ENCODE measurements at places on chromosomes 7 and 10.

DNA sequence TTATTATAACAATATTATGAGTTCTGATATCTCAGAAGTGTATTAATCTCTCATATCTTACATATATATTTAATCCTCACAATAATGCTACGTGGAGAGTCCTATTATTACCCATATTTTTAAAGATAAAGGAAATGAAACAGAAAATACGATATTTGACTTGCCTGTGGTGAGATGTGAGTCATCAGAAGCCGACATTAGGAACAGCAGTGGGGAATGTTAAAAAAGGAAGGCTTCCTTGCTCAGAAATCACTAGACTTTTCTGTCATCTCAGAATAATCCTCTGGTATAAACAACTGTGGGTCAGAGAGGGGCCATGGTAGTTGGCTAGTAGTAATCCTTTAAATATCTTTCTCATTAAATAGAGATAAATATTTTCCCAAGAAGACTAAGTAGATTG lies 402.3 kb upstream of the PCDH15 start:
- DNase-seq, result no peak

DNA sequence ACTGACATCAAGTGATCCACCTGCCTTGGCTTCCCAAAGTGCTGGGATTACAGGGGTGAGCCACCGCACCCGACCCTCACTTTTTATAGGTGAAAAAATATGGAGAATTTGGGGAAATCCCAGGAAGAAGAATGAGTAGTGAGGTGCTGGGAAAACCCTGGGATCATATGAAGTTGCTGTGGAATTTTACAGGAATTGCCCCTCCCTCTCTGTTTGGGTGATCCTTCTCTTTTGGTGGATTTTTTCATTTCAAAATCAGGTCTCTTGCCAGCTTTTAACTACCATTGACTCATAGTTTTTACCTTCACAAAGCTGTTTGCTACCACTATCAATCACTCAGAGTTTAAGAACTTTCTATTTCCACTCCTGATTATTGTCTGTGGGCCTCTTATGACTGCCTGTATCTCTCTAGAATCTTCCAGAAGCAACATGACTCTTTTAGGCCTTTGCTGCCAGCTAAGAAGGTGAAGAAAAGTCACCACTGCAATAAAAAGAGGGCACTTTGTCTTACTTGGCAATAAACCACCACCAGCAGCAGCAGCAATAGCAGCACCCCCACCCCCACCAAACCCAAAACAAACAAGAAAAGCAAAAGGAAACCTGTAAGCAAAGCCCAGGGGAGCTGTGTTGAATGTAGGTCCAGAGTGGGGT lies 4.0 kb upstream of the GIMAP8 start:
- no peak for DNase-seq

DNA sequence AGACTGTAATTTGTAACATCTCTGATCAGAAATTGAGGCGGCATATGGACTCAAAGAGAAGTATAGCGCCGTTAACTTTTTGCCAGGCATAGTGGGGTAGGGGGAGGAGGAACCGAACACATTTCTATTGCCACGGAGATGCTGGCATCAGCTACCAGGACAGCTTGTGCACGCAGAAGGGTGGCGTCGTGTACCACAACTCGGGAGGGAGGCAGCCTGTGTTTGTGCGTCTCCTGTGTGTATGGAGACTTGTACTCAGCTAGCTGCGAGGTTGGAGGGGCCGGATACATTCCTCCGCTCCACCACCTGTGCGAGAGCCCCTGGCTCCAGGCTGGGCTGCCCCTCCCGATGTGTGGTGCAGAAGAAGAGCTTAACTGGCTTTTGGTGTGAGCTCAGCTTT lies 634.8 kb downstream of the TYW1 start:
- DNase-seq, result no peak

GRCh38 chr7:5183155-5183554 lies 6.9 kb upstream of the WIPI2 start:
- no peak for DNase-seq

DNA sequence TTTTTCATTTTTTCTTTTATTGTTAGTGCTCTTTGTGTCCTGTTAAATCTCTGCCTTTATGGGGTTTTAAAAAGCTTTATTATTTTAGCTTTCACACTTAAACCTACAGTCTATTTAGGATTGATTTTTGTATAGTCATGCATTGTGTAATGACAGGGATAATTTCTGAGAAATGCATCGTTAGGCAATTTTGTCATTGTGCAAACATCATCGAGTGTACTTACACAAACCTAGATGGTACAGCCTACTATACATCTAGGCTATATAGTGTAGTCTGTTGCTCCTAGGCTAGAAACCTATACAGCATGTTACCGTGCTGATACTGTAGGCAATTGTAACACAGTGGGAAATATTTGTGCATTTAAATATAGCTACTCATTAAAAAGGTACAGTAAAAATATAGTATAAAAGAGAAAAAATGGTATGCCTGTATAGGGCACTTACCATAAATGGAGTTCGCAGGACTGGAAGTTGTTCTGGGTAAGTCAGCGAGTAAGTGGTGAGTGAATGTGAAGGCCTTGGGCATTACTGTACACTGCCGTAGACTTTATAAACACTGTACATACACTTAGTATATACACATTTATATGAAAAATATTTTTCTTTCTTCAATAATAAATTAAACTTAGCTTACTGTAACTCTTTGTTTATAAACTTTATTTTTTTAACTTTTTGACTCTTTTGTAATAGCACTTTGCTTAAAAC lies 16.0 kb downstream of the UBE2D1 start:
- DNase-seq, result no peak

GRCh38 chr10:115129752-115130151 lies 36.6 kb downstream of the ATRNL1 start:
- no peak for DNase-seq

GRCh38 chr10:77974396-77975074 lies 48.0 kb upstream of the DLG5 start:
- no peak for DNase-seq

GRCh38 chr10:89263091-89263490 lies 11.5 kb upstream of the LIPA start:
- no peak for DNase-seq

GRCh38 chr10:59180689-59181270 lies 4.3 kb downstream of the PHYHIPL start:
- DNase-seq, result no peak

DNA sequence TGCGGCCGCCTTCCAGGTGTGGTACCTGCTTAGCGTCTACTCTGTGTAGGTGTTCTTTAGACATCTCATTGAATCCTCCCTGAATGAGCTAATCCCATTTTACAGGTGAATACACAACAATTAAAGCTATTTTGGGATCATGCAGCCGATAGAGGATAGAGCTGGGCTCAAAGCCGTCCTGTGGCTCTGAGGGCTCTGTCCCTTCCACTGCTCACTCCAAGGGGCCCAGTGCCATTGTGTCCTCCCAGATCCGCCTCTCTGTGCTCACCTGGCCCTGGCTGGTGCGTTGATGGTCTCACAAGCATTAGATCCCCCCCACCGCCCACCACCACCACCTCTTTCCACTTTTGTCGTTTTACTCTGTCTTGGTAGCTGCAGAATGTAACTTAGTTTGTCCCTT lies 13.1 kb downstream of the NPTX2 start:
- no peak for DNase-seq

- no peak for DNase-seq
Observed at GRCh38 chr10:7245505-7245904, 165.3 kb downstream of the SFMBT2 start.

DNA sequence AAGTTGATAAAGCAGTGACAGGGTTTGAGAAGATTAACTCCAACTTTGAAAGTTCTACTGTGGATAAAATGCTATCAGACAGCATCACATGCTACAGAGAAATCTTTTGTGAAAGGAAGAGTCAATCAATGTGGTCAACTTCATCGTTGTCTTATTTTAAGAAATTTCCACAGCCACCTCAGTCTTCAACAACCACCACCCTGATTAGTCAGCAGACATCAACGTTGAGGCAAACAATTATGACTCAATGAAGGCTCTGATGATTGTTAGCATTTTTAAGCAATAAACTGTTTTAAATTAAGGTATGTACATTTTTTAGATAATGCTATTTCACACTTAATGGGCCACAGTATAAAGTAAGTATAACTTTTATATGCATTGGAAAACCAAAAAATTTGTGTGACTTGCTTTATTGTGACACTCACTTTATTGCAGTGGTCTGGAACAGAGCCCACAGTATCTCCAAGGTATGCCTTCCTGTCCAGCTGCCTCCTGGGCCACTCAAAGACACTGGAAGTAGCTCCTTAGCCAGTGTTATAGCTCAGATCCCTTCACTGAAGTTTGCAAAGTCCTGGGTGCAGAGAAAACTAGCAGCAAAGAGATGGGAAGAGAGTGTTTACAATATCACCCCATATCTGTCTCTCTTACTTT lies 293.1 kb downstream of the ARHGAP12 start:
- DNase-seq, result no peak

DNA sequence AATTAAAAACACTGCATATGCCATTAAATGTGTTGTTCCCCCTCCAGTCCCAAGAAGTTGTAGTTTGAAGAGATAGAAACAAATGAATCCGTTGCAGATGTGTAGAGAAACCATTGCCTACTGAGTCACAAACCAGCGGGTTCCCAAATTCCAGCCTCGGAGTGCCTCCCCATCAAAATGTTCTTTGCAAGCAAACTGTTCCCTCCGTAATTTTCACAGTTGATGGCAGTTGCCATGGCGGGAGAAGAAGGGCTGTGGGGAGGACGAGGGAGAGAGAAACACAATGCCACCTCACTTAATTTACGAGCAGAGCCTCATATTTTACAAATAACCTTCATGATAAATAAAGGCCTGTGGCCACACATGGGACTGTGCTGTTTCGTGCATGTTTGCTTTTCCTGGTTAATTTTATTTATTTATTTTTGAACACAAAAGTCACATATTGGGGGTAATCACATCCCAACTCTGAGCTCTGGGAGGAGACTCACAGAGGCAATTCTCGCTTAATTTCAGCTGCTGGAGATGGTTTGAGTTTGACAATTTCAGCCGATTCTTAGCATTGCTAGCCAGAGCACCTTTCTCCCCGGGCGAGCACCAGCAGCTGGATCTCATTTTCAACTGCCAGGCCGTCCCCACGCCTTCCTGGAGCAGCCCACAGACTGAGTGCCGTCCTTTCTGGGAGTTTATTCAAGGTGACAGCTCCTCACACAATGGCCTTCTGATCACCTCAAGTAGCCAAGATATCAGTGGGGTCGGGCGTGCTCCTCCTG lies 1084.2 kb downstream of the KCNMA1 start:
- no peak for DNase-seq
